Melanocyte of skin (primary cell): ENCODE measurements at places on chromosomes 7 and 10. TPM values are rescaled to one million over a fixed set of nuclear protein-coding genes. Genes with fewer than 3 reads are reported as not detected.

GIMAP5 gene
- 0.36 TPM in 1 of 2 replicates, not detected in the other for total RNA-seq

PKD2L1 gene
- not detected in 2 replicates for total RNA-seq

ADIRF gene
- total RNA-seq = not detected in 2 replicates

PLCE1 gene
- total RNA-seq = under 0.01 and 0.36 TPM in 2 replicates

VWDE gene
- not detected in 2 replicates for total RNA-seq

GRID1 gene
- under 0.01 TPM in 1 of 2 replicates, not detected in the other for total RNA-seq
